ENCODE measurements at places on chromosomes 7 and 10. TPM values are rescaled to one million over a fixed set of nuclear protein-coding genes. Genes with fewer than 3 reads are reported as not detected.

The POLR2J2 gene
- total RNA-seq: 3.5 TPM

The H2BK1 gene
- not detected for total RNA-seq

The ZNF488 gene
- not detected for total RNA-seq

The ADARB2 gene
- not detected for total RNA-seq

Data from bronchial smooth muscle cell (primary cell).